Left renal cortex interstitium (tissue), 4 donors: ENCODE measurements at places on chromosomes 13 and 19. TPM values are rescaled to one million over a fixed set of nuclear protein-coding genes. Genes with fewer than 3 reads are reported as not detected.

The SPRY2 gene
- polyA plus RNA-seq: 53.0 TPM

The CYP2F1 gene
- polyA plus RNA-seq: 0.21 TPM

The VSTM1 gene
- 0.22 TPM for polyA plus RNA-seq

The PPAN gene
- polyA plus RNA-seq: 32.4 TPM

The CLEC17A gene
- polyA plus RNA-seq: not detected

The SIX5 gene
- polyA plus RNA-seq: 21.9 TPM

The ALOX5AP gene
- polyA plus RNA-seq: 4.7 TPM

The SLC25A30 gene
- 29.3 TPM for polyA plus RNA-seq

The SLC1A5 gene
- 39.3 TPM for polyA plus RNA-seq

The OXGR1 gene
- polyA plus RNA-seq: 3.9 TPM

The TNFSF9 gene
- 0.51 TPM for polyA plus RNA-seq
